Aorta (tissue), 5 donors: ENCODE measurements at places on chromosomes 5 and 9.

DNA sequence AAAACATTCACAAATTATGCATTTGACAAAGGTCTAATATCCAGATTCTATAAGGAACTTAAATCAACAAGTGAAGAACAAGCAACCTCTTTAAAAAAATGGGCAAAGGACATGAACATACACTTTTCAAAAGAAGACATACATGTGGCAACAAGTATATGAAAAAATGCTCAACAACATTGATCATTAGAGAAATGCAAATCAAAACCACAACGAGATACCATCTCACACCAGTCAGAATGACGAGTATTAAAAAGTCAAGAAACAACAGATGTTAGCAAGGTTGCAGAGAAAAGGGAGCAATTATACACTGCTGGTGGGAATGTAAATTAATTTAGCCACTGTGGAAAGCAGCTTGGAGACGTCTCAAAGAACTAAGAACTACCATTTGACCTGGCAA, 38.9 kb upstream of the TNFSF15 start:
- DNase-seq: no peak

DNA sequence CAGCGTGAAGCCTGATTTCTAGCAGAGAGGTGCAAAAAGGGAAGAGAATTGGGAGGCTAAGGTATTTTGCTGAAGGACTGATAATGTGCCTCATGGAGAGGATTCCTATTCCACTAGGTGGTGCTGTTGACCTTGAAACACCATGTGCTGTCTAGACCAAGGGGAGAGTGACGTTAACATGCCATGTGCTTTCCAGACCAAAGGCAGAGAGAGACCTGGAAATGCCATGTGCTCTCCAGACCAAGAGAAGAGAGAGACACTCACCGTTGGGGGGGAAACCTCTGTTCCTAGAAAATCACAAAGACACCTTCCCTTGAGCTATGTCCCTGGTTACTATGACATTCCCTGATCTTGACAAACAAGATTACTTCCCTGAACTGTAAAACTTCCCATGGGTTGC, 286.0 kb upstream of the TUSC1 start:
- no peak for DNase-seq

DNA sequence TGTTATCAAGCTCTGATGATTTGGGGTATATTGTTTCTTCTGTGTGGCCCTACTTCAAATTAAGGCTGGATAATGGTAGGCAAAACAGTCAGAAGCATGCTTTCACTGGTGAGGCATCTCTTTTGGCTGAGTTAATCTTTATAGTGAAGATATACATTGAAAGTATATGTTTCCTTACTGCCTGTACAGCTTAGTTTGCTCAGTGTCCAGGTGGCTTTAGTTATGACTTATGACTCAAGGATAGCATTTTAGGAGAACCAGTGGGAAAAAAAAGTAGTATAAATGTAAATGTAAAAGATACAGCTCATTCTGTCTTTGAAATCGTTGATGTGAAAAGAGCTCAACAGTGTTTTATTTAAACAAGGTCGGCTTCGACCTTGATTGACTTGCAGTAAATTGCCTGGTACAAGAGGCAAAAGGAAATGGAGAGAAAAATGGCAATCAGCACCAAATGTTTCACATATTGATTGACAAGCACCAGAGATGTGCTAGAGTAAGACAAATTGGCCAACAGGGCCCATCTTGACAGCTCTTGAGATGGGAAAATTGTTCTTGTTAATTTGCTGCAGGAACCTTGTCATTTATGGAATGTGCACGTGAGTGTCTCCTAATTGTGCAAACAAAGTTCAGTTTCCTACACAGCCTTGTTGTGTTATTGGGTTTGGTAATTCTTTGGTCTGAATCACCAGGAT, 447.4 kb upstream of the WWC1 start:
- no peak for DNase-seq

GRCh38 chr9:132169672-132170392, 8.0 kb downstream of the NTNG2 start:
- DNase-seq: peak; percentile 64

DNA sequence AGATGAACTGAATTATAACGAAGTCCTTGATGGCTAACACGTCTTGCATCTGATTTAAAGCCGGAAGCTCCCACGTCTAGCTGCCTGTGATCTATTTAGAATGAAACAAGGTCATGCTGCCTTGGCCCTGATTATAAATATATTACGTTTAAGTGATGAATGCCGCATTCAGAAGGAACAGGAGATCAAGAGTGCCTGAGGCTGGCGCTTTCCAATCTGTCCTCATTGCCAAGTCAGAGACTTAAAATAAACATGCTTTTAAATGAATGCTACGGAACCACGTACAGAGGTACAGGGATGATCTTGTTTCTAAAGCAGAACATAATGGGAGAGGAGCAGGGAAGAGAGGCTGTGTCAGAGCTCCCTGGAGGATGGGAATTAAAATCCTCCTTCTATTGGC, 292.8 kb downstream of the TLE1 start:
- no peak for DNase-seq

DNA sequence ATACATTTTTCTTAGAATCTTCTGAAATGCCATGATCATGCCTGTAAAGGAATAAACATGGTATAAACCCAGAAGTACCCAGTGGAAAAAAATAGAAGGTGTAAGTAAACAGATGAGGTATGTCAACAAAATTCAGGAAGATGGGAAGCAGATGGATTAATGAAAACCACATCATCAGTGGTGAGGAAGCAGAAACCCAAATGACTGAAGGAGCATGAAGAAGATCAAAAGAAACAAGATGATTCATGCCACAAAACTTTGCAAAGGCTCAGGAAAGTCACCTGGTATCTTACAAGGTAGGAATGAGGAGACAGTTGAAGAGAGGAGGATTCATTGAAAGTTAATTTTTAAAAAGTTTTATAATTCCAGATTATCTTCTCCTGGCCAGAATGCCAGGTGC, 132.8 kb upstream of the PAPPA start:
- no peak for DNase-seq

- DNase-seq: no peak
Observed at GRCh38 chr9:89044104-89044503, 52.8 kb downstream of the S1PR3 start.

- DNase-seq: no peak
Observed at GRCh38 chr9:92184041-92184564, 68.9 kb upstream of the SPTLC1 start.

GRCh38 chr9:132094314-132094791, 14.7 kb upstream of the MED27 start:
- DNase-seq: no peak

- DNase-seq: no peak
Observed at GRCh38 chr5:133234273-133234672, 182.5 kb downstream of the HSPA4 start.

GRCh38 chr5:78930721-78931120, 54.4 kb downstream of the ARSB start:
- DNase-seq: no peak

DNA sequence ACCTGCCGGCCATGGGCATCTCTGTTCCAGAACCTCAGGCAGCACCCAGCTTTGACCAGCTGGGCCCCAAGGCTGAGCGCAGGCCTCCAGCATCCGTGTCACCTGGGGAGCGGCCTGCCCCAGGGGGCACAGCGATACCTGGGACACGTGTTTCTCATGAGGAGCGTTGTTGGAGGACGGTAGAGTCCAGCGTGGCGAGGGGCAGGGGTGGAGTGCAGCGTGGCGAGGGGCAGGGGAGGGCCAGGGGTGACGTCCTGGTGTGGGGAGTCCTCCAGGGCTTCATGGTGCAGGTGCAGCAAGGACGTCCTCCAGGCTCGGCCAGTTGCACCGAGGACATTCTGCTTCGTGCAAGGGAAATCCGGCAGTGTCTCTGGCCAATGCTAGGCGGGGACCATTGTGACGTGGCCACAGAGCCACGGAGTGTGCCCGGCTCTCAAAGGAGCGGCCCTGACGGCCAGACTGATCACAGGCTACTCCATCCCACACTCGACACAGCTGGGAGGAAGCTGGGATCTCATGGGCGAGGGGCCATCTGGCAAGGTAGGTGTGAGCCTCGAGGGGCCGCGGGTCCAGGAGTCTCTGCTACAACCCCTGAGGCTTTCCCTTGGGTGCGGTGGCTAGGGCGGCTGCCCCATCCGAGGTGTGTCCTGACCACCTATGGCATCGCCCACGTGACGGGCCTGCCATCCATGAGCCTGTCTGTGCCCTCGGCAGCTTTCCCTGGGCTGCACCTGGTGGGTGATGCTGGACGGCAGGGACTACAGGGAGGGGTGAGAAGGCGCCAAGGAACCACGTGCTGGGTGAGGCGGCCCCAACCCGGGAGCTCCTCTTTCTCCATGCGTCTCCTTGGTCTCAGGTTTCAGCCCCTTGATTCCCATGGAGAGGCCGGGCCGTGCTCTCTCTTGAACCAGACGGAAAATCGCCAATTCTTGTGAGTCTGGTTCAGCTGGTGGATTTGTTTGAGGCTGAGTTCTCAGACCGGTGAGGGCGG, 33.8 kb downstream of the SLC9A3 start:
- no peak for DNase-seq

- no peak for DNase-seq
Observed at GRCh38 chr9:15132091-15132490, 174.9 kb downstream of the TTC39B start.

GRCh38 chr5:134029156-134029555, 24.4 kb upstream of the VDAC1 start:
- DNase-seq: no peak

- no peak for DNase-seq
Observed at GRCh38 chr5:3226196-3226920, 369.3 kb upstream of the IRX1 start.

GRCh38 chr9:132027752-132028663, 51.7 kb downstream of the MED27 start:
- DNase-seq: no peak

GRCh38 chr5:32202394-32202793, 28.3 kb upstream of the GOLPH3 start:
- no peak for DNase-seq

GRCh38 chr5:158634714-158635113, 465.0 kb downstream of the EBF1 start:
- DNase-seq: no peak

DNA sequence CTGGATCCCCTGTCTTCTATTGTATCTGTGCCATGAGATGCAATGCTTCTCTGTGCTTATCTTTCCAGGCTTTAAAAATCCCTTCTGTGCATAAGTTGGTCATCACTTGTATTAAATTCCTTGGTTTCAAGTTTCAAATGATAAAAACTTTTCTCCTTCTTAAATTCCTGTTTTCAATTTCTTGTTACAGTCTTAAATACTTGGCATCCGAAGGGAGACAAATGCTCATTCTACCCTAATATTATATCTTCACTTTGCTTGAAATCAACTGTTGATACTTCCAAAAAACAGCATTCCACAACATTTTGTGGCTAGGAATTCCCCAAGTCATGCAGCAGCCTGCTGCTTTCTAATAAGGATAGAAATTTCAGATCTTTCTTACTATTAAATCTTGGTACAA, 413.2 kb upstream of the ACTBL2 start:
- no peak for DNase-seq

- no peak for DNase-seq
Observed at GRCh38 chr5:916441-917293, 24.0 kb downstream of the TRIP13 start.

DNA sequence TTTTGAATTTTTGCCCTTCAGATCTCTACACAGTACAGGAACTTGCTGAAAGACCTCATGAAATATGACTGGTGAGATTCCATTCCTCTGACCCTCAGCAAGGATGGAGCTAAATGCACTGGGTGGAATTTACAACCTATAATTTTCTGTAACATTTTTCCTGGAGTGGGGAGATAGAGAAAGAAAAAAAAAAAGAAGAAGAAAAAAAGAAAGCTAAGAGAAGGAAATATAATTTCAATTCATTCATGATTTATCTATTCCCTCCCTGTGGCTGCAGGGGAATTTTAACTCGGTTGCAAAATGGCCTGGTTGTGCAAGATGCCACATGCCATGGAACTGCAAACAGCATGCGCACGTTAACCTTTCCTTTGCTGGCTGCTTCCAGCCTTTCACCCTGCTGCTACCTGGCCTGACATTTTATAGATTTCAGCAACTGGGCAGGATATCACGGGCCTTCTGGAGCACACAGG, 155.4 kb downstream of the FSTL4 start:
- DNase-seq: no peak

DNA sequence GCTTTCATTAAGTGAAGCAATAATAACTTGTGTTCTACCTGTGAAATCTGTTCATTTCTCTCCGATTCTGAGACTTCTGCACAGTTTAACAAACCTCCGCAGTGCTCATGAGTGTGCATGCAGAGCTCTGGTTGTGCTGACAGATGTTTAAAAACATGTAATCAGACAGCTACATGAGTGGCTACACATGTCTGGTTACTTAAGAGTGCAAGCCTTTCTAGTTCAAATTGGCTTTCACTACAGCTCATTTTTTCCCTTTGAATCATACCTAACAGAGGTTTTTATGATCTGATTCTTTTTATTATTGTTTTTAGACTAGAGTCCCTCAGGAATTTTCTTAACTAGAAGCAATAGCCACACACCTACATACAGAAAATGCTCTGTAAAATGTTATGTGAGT, 310.2 kb downstream of the ARRDC3 start:
- no peak for DNase-seq

DNA sequence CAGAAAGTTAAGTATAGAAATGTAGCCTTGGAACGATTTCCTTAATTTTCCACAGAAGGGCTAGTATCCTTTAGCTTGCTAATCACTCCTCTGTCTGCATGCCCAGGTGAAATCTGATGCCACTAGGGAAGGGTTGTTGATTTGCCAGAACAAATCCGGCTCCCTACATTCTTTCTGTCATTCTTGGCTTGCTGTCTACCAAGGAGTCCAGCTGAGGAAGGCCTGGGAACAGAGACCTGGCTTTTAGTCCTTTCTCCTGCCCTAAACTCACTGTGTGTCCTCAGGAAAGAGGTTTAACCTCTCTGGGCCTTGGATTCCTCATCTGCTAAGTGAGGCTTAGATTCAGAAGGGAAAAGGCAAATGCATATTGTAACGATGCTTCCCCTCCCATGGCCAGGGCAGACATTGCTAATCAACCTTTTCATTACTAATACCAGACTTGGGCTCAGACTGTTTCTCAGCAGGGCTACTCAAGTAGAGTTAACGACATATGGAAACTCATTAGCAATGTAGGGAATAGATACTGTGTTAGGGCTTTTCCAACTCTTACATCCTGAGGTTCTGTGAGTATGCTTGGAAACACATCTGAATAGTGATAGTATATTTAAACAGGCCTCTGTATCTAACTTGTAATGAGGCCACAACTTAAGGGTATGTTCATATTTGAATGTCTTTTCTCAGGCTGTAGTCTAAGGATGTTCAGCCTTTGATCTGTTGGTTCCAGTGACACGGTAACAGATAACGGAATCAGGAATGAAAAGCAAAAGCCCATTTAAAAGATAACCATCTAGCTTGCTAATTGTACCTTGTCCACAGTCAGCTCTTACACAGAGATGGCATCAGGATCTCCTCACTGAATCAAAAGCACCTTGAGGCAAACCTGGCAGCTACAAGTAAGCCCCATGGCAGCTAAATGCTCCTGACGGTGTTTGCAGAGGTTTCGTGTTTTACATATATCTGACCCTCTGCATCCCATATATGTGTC, 4.1 kb downstream of the GALNT10 start:
- DNase-seq: no peak

GRCh38 chr5:116572350-116573278, 2.0 kb downstream of the SEMA6A start:
- DNase-seq: peak; percentile 52

- DNase-seq: no peak
Observed at GRCh38 chr9:4674783-4675182, 4.6 kb upstream of the CDC37L1 start.
